Stimulated activated CD4-positive, alpha-beta T cell treated with anti-CD3 and anti-CD28 coated beads, TNF-alpha, amount 100 ng/mL, for 4 hours (primary cell): ENCODE measurements at places on chromosomes 5 and 9.

GRCh38 chr5:138054206-138054605 lies 21.3 kb upstream of the FAM13B start:
- DNase-seq, result no peak

DNA sequence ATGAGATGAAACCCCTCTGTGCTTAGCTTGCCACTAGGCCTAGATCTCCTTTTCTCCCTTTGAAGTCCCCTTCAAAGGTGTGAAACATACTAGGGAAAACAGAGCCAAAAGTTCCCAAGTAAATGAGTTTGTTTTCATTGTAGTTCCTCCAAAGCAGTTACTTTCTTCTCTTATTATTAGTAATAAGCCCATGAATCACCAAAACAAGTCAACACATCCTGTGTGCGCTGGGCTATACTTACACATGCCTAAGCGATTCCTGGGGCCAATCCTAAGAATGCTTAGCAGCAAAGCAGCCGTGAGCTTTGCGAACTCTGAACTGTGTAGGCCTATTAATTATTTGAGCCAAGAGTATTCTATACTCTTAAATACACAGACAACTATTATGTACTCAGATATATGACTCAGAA lies 7.6 kb downstream of the ENC1 start:
- DNase-seq, result no peak

DNA sequence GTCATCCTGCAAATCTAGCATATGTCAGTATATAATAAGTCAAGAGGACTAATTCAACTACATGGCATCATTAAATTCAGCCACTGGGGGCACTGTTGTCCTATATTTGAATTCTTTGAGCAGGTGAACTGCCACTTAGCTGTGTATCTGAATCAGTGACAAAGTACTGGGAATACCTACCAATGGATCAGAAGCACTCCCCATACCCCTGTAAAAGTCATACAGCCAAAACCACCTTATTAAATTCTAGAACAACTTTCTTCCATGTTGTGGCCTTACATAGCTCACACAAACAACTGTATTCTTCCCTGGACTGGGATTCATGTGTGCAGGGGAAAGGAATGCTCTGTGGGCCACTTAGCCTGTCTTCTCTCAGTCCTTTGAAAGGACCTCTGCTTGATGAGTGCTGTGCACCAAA lies 57.4 kb upstream of the PLPP6 start:
- peak; percentile 45 for DNase-seq

DNA sequence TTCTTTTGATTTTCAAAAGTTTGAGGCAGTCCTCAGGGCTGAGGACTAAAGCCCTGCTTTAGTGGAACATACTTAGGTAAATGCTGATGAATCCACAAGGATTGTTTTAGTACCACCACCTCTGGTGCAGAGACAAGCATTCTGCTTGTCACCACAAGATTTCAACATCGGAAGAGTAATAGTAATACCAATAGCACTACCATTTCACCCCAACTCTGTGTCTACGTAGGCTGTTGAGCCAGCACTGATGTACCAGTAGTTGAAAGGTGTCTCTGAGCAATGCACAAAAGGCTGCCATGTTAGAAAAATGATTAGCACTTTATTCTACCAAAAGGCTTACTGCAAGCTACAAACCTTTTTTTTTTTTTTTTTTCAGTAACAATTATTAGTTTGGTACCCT lies 213.2 kb upstream of the SLC24A2 start:
- no peak for DNase-seq

DNA sequence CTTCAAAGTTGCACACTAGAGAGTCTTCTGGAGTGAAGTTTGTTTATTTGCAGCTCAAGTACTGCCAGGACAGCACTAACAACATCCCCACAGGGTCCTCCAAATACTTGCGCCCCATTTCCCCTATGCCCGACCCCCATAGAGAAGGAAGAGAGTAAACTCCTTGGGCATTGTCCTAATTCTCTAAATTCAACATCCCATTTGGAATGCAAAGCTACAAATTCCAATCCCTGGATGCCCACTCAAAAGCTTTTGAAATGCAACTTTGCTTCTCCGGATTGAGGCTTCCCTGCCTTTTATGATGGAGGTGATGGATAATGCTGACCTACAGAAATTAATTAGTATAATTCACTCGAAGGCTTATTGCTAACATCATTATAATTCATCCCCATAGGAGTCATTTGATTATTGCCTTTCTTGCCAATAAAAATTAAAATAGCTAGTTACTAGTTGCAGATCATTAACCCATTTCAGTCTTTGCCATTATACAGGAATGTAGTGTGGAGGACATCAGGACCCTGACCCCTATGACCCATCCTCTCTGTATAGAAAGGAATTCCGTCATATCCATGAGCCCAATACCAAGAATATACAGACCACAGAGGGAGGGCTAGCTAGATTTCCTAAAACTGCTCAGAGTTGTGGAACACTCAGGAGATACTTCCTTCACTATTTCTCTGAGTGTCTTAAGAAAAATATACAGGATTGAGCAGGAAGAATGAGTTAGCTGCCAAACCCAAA lies 277.6 kb downstream of the ZNF608 start:
- DNase-seq, result no peak

GRCh38 chr5:37662362-37662761 lies 177.5 kb downstream of the GDNF start:
- DNase-seq, result no peak

DNA sequence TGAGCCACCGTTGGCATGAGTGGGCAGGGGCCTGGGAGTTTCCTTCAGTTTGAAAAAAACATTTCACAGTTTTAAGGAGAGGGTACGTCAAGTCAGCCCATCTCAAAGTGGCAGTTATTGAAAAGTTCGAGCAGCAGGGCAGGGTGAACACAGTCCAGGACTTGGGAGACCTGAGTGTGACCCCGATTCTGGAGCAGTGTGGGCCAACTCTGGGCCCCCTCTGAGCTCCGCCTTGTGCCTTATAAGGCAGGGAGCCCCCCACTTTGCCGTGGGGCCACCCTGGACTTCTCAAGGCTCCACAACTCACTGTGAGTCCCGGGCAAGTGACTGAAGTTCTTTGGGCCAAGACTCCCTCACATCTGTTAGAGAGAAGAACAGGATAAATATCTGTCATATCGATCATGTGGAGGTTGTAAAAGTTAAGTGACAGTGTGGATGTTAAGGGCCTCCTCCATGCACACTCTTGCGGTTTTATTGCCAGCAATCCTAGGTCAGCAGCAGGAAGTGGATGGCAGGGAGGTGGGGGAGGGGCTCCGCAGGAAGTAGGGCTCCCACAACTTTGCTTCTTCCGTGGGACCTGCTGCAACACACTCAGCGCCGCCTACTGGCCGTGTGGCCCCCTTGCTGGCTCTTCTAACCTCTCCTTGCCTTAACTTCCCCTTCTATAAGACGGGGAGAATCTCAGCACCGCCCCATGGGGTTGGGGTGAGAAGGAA lies 38.4 kb downstream of the HRH2 start:
- DNase-seq, result peak; percentile 62

DNA sequence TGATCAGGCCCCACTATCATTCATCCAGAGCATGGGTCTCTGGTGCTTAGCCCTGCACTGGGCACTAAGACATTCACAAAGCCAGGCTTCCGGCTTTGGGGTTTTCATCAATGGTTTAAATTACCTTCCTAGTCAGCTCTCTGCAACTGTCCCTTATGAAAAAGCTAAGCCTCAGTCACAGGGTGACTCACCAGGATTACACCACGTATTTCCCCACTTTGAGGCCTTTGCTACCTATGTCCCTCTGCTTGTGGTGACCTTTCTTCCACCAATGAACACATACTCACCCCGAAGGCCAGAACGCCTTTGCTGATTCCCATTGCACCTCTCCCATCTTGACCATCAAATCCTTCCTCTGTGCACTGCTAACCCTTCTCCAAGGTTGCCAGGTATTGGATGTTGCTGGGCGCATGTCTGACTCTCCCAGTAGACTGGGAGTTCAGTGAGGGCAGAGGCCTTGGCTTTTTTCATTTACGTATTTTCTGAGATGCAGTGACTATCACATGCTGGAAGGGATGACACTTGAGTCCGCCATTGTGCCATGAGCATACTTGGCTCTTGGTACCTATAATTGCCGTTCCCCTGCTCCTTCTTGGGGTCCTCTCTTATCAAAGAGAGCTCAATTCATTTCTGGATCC lies 58.7 kb upstream of the TNFSF8 start:
- DNase-seq, result no peak

DNA sequence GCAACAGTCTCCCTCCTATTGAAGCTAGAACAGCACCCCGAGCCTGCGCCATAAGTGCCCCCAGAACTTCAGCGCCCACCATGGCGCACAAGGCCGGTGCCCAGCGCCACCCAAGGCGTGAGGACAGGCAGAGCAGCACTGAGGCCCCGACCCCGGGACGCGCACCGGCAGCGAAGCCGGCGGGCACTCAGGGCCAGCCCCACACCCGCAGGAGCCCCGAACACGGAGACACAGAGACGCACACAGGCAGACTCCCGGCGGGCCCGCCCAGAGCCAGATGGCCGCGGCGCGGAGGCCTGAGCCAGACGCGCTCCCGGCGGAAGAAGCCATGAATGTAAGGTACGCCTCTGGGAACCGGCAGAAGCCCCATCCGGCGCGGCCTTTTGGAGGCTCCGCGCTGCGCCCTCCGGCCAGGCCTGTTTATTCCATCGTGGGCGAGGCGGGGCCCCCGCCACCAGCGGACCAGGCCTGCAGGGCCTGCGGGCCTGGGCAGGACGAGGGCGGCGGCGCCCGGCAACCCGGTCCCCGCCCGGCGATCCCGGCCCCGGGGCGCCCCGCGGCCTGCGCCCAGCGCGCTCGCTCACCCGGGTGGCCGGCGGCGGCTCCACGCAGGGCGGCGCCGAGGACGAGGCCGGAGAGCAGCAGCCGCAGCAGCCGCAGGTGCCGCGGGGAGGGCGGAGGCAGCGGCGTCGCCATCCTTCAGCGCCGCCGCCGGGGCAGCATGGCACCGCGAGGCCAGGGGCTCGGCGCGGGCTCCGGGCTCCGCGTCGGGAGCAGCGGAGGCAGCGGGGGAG lies 486 bp downstream of the NPDC1 start:
- no peak for DNase-seq

DNA sequence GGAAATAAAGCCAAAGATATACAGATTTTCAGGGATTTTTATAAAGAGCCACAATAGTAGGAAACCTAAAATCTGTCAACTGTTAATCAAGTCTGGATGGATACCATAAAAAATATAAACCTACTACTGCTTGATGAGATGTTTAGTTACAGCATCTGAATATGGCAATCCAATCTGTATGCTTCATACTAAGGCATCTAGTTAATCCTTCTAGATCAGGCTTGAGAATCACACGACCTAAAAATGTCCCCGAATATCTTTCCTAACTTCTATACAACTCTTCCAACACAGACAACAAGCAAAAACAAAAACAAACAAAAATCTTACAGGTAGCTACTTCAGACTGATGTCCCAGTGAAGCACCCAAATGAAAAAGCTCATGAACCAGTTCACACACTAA lies 29.8 kb downstream of the SSBP2 start:
- DNase-seq, result no peak

GRCh38 chr9:69213647-69214046 lies 39.6 kb downstream of the TJP2 start:
- DNase-seq, result no peak

DNA sequence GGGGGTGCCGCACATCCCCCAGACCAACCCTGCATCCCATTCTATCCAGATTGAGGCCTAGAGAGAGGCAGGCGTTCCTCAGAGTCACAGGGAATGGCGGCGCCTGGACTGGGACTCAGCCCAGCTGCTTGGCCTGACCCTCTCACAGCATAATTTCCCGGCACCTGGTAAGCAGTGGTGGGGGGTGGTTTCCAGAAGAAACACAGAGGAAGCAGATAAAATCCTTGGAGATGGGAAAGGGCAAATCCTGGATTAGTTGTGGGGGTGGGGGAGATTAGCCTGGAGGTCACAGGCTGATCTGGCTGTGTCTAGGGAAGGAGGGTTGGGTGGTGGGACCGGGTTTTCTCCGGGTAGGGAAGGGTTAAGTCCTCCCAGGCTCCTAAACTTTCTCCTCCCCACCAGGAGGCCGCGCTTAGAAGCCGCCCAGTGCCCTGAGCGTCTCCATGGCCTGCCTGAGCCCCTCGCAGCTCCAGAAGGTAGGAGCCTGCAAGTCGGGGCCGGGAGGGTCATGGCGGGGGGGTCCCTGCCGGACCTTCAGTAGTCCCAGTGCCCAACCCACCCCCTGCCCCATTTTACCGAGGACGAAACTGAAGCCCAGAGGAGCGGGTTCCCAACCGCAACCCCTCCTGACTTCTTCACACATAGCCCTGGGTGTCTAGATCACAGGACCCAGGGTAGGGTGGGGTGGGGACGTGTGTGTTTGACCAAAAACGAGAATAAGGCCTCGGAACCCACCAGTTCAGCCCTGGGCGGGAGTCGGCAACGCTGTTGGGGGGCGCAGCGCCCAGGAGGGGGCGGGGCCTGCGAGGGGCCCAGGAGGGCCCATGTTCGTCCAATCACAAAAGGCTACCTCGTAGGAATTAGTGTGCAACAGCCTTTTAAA lies 1.3 kb downstream of the PHYHD1 start:
- DNase-seq, result no peak

- DNase-seq, result peak; percentile 58
These were observed 1.7 kb upstream of the NTMT1 start for GRCh38 chr9:129624168-129624759.

DNA sequence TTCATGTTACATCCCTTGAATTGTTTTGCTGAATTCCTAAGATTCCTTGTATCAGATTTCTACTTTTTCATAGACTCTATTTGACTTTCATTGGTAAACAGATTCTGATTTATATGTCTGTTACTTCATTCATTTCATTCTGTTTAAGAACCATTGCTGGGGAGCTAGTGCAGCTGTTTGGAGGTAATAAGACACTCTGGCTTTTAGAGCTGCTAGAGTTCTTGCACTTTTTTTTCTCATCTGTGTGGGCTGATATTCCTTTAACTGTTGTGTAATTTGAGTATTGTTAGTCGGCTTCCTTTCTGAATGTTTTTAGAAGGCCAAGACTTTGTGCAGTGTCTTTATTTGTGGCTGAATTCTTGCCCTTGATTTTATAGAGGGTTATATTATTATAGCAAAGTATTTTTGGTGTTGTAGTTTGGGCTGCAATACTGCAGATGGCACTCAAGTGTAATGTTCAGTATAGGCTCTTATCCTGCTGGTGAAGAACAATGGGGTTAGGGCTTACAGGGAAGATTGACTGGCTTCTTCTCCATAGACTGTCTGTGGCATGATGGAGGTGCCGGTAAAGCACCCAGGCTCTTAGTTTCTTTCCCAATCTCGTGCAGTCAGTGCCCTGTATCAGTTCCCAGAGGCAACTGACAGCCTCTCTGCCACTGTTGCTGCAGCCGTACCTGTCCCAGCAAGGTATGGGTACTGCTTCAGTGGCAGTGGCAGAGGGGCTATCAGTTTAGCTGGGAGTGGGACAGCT lies 162.2 kb downstream of the OXCT1 start:
- no peak for DNase-seq
